ENCODE measurements at places on chromosomes 4 and X.

- no peak for DNase-seq
These were observed 305.8 kb upstream of the GRIA3 start for GRCh38 chrX:122878269-122878668.

DNA sequence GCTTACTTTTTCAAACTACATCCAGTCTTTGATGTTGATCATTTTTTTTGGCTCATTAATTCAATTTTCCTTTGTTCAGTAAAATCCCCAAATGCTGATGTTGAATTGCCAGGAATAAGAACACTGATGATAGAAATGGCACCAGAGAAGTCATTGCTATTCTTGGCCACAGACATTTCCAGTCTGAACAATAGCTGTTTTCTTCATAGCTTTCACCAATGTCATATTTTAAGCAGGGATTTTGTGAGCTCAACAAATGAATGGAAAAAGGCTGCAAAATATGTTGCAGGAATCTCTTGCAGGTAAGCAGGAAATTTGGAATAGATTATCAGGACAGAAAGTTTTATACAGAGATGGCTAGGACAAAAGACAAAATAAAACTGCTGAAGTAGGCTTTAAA is 40.5 kb upstream of the GLRB start:
- DNase-seq, result no peak

- no peak for DNase-seq
These were observed 44.5 kb downstream of the MAGEB16 start for GRCh38 chrX:35842674-35843073.

DNA sequence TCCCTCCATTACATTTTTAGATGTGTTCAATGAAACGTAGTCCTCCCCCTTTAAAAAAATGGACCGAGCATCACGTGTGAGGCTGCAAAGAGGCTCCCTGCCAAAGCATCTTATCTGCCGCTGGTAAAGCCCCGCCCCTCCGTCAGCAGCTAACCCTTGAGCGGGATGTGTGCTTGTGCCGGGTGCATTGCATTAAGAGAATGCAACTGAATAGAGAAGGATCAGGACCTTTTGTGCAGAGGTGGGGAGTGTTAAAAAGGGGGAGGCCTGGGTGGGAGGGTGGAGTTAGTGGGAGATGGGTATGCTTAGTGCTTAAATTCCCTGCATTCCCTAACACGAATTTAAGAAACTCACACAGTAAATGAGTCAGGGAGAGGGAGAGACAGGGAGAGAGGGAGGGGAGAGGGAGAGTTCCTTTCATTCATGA is 66.0 kb downstream of the TBL1X start:
- peak; percentile 56 for DNase-seq

Data from CD4-positive, alpha-beta T cell treated with Interleukin-2 at 100 ng/mL for 4 hours (primary cell).